ENCODE measurements at places on chromosomes 7 and 10.

GRCh38 chr10:4819707-4820106 lies 6.3 kb upstream of the AKR1E2 start:
- DNase-seq = no peak

- DNase-seq = no peak
Measured at GRCh38 chr7:69651101-69651590, 52.9 kb downstream of the AUTS2 start.

GRCh38 chr10:47167591-47167990 lies 132.4 kb upstream of the GDF10 start:
- no peak for DNase-seq

DNA sequence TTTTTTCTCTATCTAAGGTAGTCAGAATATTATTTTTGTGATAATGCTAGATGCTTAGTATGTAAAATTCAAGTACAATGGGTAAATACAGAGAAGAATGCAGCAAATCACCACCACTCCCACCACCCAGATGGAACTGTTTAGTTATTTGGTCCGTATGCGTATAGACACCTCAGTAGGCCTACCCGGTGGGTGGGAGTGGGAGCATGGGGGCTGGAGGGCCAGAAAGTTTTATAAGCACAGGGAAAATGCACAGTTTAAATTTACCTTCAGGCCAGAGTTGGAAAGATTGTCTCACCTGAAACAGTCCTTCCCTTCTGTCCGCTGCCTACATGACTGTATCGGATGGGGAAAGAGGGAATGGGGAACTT lies 15.5 kb downstream of the CHST3 start:
- DNase-seq = no peak

DNA sequence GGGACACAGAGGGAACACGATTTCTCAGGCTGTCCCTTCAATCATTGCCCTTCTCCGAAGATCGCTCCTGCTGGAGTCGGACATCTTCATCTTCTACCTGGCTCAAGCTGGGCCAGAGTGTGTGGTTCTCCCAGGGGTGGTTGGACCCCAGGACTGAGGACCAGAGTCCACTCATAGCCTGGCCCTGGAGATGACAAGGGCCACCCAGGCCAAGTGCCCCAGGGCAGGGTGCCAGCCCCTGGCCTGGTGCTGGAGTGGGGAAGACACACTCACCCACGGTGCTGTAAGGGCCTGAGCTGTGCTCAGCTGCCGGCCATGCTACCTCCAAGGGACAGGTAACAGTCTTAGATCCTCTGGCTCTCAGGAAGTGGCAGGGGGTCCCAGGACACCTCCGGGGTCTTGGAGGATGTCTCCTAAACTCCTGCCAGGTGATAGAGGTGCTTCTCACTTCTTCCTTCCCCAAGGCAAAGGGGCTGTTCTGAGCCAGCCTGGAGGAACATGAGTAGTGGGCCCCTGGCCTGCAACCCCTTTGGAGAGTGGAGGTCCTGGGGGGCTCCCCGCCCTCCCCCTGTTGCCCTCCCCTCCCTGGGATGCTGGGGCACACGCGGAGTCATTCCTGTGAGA lies 23.3 kb downstream of the TBATA start:
- no peak for DNase-seq

- DNase-seq = no peak
Measured at GRCh38 chr10:82691211-82691610, 816.2 kb downstream of the NRG3 start.

GRCh38 chr7:97009753-97010732 lies 4.7 kb downstream of the DLX6 start:
- DNase-seq = no peak

DNA sequence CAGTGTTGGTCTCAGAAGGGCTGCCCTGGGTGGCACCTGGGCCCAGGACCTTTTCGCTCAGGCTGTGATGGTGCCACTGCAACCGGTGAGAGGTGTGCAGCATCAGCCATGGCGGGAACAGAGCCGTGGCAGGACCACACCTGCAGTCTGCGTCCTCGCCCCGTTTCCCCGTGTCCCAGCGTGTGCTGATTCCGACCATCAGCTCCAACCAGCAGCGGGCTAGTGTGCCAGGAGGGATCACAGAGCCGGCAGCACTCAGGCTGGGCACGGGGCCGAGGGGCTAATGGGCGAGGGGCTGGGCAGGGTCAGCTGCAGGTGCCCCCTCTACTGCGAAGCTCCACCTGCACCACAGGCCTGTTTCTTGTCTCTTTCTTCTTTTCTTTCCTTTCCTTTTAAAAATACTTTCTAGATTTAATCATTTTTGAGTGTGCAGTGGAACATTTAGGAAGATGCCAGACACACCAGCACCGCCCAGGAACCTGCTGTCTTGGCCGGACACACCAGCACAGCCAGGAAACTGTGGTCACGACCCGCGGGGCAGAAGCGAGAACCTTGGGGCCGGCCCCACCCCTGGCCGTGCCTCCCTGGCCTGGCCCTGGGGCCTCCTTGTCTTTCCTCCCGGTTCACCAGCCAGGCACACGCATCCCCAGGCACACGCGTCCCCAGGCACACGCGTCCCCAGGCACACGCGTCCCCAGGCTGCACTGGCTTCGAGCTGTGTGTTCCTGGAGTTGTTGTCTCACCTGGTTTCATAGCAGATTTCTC lies 34.6 kb downstream of the ADGRA1 start:
- no peak for DNase-seq

GRCh38 chr10:59362144-59362958 lies at the start of gene FAM13C:
FAM13C (minus strand) TSS chr10:59362549; CDS start chr10:59362460, 89 bp downstream.
- DNase-seq = no peak

- no peak for DNase-seq
Measured at GRCh38 chr7:111666260-111666659, 104.0 kb upstream of the IMMP2L start.

DNA sequence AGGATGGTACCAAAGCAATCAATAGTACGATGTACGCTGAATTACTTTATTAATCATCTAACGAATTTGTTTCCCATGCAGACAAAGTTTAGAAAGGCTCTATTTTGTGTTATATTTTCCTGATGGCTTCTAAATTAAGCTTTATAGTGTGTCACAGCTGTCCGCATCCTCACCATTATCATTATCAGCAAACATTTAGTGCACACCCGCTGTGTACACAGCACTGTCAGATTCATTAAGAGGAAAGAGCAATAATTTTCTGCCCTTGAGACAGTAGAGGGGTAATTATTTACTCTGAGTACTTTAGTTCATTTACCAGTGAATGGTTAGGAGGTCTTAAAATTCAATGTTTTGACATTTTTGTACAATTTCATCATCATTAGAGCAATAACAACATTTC lies 233.3 kb upstream of the PTPRZ1 start:
- no peak for DNase-seq

- no peak for DNase-seq
Measured at GRCh38 chr7:33636359-33636758, 269.0 kb upstream of the BMPER start.

DNA sequence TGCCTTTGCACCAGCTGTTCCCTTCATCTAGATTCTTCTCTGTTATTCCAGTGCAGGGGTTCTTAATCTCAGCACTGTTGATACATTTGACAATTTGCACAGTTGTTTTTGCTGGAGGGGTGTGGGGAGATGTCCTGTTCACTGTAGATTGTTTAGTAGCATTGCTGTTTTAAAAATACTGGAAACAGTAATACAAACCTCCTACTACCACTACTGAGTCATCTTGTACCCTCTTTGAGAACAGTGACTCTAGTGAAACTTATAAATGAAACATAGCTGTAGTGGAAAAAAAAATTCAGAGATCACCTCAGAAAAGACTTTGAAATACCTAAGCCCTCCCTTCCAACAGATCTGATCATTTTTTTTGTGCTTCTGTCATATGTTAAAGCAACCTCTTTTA lies 154.8 kb upstream of the TMEM196 start:
- no peak for DNase-seq

GRCh38 chr7:35694161-35694783 lies 663 bp downstream of the HERPUD2 start:
- DNase-seq = no peak

DNA sequence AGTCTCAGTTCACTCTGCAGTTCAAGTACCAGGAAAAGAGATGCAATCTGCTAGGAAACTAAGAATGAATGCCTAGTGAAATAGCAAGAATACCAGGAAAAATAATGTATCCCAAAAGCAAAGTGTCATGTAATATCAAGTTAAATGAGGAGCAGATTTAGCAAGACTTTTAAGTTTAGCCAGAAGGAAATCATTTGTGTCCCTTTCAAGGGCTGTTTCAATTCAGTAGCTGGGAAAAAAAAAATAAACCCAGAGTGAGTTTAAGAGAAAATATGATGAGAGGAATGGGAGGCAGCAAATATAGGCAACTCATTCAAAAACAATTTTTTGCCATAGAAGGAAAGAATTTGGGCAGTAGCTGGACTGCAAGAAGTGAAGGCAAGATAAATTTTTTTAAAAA lies 135.8 kb downstream of the DGKB start:
- DNase-seq = no peak

GRCh38 chr7:5595545-5596045 lies 172.0 kb upstream of the TNRC18 start:
- no peak for DNase-seq

DNA sequence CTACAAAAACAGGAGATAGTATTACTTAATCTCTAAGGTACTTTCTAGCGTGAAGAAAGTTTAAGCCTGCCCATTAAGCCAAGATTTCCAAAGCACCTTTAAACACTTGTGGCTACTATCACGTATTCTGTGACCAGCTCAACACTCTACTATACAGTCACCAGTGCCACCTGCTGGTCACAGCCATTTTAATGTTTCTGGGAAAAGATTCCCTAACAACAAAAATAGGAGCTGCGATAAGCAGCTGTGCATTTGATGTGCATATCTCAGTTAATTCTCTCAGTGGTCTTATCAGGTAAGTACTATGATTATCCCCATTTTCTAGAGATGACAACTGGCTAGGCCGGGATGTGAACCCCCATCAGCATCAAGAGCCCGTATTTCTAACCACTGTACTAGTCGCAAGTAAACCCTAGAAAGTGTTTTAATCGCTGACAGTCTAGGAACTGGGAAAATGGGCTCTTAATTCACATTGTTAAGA lies 860 bp downstream of the SEC31B start:
- peak; percentile 60 for DNase-seq

GRCh38 chr7:94374231-94374630 lies 20.5 kb upstream of the COL1A2 start:
- DNase-seq = no peak

GRCh38 chr7:5439572-5440496 lies 16.2 kb upstream of the TNRC18 start:
- no peak for DNase-seq

- DNase-seq = no peak
Measured at GRCh38 chr10:123458933-123459332, 207.2 kb upstream of the GPR26 start.

DNA sequence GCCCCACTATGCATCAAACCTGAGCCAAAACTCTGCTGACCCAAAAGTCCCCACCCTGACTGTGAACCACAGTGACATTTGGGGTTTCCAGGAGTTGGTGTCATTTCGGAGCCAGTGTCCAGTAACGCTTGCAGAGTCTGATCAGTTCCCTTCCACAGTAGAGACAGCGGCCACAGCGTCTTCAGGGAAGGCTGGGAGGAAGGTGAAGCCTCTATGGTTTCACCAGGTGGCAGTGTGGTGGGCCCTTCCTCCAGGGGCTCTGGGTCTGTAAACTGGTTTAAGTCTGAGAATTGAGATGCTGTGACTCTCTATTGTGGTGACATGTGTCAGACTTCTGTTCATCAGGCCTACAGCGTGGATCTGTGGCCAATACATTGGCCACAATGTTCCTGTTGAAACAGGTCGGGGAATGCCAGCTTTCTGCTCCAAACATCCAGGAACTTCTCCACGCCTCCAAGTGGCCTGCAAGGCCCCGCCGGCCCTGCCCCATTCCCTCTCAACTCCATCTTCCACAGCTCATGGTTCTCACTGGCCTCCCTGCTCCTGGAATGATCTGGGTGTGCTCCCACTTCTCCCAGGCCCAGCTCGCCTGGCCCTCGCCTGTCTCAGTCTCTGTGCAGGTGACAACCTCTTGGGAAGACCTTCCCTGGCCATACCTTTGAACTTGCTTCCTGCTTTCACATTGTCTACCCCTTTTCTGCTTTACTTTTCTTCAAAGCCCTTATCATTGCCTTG lies 124.5 kb upstream of the FAM20C start:
- no peak for DNase-seq

- no peak for DNase-seq
Measured at GRCh38 chr7:31487071-31487470, 26.8 kb upstream of the ITPRID1 start.

DNA sequence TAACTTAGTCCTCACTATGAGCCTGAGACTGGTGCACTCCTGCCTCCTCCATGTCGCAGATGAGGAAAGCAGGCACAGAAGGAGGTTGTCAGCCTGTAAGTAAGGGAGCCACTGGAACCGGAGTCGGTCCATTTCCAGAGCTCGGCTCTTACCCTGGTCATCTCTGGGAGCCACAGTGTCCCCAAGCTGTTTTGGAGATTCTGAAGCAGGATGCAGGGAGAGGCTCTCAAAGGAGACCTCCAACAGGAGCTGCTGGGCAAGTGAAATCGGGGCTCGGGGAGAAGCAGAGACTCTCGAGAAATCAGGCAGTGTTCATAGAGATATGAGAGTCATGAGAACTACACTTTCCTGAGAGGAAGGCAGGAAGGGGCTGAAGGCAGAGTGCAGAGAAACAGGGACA lies 39.0 kb downstream of the VSTM4 start:
- no peak for DNase-seq

DNA sequence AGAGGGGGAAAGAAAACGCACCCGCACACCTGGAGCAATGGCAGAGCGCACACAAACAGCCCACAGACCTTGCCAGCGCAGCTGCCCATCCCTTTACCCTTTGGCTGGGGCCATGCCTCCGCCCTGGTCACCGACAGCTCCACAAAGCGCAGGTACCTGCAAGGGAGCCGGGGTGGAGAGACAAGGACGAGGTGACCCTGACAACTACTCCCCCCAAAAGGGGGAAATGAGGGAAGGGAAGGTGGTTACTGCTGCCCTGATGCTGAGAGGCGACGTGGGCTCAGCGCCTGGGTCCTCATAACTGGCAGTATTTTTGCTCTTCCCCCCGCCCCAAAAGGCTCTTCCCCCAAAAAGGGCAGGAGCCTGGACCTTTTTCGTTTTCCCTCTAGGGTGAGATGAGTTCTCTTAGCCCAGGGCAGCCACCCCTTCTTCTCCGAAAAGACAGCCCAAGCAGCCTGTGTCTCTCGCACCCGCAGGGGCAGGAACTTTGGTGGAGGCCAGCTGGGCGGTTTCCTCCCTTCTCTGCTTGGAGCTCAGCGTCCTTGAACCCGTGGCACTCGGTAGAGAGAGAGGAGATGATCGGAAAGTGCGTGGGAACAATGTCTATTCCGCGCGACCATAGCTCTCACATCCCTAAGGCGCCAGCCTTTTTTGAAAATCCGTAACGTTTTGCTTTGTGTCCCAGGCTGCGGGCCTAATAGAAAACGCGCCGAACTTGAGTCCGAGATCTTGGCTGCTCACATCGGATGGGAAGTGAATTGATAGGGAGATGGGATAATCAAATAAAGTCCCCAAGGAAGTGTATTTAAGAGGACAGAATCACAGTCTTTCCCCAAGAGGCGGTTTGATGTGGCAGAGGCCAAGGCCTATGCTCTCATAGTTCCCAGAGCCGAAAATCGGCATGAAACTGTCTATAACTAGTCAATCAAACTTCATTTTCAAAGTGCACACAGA lies 1.0 kb downstream of the NKX2-3 start:
- no peak for DNase-seq

Data from activated naive CD4-positive, alpha-beta T cell treated with Interleukin-2 at 50 U/mL for 16 hours (primary cell).